MCF 10A (cell line): ENCODE measurements at places on chromosomes 7 and 10. TPM values are rescaled to one million over a fixed set of nuclear protein-coding genes. Genes with fewer than 3 reads are reported as not detected.

Gene IGF2BP3
- 27.0 and 29.8 TPM in 2 replicates for total RNA-seq

Gene EPO
- not detected in 2 replicates for total RNA-seq

- H3K36me3 ChIP-seq = no peaks in the 10 kb centered on the region
- no peaks in the 10 kb centered on the region for H3K4me1 ChIP-seq
- no peak for DNase-seq
- H3K27me3 ChIP-seq = peaks cover 60% of the 10 kb centered on the region
- no peak overlapping the region for H3K27ac ChIP-seq
Observed at GRCh38 chr10:103282961-103283360, 6.0 kb downstream of the INA start.

DNA sequence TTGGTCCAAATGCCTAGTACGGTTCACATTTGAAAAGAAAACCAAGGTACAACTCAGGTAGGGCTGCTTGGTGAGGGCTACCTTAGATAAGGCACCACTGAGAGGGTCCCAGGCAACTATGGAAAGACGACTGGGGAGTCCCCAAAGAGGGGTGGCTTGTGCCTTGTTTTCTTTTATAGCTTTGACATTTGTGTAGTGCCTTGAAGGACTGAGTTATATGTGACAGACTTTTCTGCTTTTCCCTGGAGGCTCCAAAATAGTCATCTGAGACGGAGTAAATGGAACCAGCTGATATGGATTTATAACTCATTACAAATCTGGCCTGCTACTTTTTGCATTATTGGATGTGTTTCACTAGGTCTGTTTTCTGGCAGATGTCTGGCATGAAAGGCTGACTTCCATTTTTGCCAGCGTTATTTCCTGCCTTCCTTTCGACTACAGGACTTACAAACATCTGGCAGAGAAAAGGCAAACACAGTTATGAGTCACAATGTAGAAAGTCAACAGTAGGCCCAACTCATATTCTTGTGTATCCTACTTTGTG is 88.2 kb upstream of the IMMP2L start:
- no peak overlapping the region for H3K27ac ChIP-seq
- H3K4me3 ChIP-seq = no peak overlapping the region
- no peaks in the 10 kb centered on the region for H3K4me1 ChIP-seq
